COR-L47 (cell line): ENCODE measurements at places on chromosomes 2 and 18.

DNA sequence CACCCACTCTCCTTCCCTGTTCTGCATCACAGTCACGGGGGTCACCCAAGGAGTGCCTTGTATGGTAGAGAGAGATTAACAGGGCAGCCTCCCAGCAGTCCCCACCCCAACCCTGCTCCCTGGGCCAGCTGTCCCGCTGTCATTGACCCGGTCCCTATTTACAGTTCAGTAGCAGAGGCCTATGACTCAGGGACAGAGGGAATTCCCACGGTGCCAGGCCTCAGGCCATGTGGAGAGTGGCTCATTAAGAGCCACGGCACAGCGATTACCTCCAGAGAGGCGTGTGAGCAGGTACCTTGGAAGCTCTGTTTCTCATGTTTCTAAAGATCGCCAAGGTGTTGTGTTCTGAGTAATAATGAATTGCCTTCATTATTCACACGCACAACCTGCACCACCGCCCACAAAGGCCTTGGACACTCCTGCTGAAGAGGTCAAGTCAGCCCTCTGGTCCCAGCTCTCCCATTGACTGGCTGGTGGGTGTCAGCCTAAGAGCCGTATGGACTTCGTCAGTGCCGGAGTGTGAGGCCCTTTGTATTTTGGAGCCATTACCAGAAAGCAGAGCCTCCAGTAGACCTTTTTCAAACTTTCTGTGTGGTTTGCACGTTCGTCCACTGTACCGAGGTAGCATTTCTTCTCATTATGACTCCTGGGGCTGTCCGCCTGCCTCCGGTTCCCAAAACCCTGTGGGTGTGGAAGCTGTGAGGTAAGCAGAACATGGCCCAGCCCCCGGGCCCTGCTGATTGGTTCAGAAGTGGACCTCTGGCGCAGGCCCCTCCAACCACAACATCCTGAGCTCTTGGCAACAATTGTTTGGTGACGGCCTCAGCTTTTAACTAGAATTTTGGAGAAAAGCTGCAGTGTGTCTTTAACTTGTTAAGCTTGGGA is 47.0 kb downstream of the SERTAD2 start:
- DNase-seq: no peak

GRCh38 chr18:50970006-50970405 is 2.2 kb downstream of the ELAC1 start:
- peak; percentile 30 for DNase-seq

- DNase-seq: no peak
These were observed 42.5 kb downstream of the MOB4 start for GRCh38 chr2:197558393-197558792.

GRCh38 chr2:191304939-191305875 is 60.0 kb downstream of the MYO1B start:
- no peak for DNase-seq

DNA sequence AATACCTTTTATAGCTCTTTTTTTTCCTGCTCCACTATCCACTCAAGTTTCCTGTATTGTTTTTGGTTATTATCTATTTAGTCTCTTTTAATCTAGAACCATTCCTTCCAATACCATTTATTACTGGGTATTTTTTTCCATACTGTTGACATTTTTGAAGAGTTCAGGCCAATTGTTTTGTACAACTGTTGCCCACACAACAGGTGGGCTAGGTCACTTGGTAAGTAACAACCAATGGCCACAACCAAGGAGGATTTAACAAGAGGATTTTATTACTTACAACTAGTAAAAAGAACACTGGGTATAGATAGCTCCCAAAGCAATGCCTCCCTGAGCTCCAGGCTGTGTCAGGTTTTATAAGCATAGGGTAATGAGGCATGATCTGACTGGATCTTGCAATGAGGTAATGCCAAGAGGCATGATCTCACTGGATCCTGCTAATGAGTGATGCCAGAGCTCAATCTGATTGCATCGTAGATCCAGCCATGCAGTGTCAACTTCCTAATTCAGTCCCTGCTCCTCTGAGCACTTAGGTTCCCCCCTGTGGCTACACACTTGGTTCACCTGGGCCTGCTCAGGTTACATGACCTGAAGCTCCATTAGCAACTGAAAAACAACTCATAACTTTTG is 7.1 kb upstream of the CEP68 start:
- no peak for DNase-seq

DNA sequence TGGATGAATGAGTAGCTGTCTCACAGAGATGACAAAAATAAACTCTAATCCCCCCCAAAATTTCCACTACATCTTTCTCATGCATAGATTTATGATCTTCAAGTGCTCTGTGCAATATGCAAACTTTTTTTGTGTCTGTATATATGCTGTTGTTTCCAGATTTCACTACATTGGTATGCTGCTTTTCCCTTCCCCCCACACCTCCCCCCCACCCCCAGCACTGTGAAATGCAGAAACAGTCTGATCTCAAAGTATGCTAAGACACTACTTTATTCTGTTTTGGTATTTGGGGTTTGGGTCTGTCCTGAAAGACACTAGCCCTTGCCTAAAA is 524 bp upstream of the KLHL14 start:
- DNase-seq: no peak

GRCh38 chr2:179669196-179669595 is 192.2 kb downstream of the ZNF385B start:
- DNase-seq: no peak

- DNase-seq: no peak
These were observed 25.4 kb downstream of the DYSF start for GRCh38 chr2:71478806-71479205.

DNA sequence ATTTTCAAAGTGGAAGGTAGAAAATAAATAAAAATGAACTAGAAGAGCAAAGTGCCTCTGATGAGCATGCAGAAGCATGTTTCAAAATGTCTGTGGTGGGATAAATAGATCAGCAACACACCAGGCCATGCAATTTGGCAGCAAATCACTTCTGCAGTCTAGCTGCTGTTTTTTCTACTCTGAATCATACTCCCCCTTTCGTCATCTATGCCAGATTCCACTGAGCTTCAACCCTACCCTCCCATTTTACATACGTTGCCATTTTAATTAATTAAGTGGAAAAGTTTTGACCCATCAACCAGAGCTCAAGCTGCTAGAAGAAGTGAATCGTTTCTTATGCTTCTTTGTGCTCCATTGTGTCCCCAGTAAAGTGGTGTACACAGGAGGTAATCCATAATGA is 79.3 kb downstream of the NRXN1 start:
- DNase-seq: no peak

DNA sequence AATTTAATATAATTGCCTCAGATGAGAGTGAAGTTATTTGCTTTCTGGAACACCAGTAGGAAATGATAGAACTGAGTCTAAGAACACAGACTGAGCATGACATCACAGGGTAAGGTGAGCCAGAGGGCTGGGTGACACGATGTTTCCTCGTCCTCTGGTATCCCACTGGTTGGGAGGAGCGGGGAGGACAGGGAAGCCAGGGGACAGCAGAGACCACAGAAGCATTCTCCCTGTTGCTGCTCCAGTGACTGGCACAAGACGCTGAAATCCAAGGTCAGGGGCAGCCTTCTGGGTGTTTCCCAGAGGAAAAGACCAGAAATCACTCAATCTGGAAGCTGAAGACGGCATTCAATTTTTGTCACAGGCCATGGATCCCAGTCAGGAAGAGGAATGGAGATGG is 363.4 kb upstream of the SOX11 start:
- no peak for DNase-seq

GRCh38 chr2:203893401-203893800 is 25.8 kb downstream of the CTLA4 start:
- no peak for DNase-seq

GRCh38 chr18:48922226-48922800 is 28.5 kb downstream of the SMAD7 start:
- DNase-seq: no peak

DNA sequence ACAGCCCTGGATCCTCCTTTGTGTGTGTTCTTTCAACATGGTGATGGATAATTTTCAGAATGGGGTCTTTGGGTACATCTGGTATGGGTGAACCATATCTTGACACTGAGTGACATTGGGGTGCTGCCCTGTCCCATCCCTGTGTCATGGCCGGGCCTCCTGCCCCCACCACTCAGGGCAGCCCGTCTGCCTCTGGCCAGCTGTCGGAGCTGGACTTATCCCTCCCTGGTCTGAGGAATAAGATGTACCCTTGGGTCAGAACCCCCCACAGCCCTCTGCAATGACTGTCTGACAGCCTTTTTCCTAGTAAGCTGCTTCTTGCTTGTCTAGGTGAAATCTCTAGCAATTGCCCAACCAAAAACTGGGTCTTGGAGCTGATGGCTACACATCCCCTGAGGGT is 142.9 kb downstream of the SH3RF3 start:
- DNase-seq: no peak

GRCh38 chr2:129794540-129794939 is 184.9 kb upstream of the RAB6C start:
- DNase-seq: no peak

DNA sequence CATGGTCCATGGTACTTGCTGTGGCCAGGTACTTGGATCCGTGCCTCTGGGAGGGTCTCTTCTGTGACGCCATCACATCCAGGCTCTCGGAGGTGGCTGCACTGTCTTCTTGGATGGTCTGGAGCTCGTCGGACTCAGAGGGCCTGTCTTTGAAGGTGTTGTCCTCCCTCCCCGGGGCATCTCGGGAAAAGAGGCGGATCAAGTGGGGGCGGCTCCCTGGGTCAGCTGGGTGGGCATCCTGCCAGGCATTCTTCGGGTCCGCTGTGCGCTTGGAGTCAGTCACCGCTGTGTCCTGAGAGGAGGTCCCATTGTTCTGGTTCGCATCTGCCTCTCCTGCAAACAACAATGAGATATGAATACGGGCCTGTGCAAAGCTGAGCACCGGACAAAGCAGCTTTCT is 115.6 kb downstream of the MBP start:
- DNase-seq: no peak

DNA sequence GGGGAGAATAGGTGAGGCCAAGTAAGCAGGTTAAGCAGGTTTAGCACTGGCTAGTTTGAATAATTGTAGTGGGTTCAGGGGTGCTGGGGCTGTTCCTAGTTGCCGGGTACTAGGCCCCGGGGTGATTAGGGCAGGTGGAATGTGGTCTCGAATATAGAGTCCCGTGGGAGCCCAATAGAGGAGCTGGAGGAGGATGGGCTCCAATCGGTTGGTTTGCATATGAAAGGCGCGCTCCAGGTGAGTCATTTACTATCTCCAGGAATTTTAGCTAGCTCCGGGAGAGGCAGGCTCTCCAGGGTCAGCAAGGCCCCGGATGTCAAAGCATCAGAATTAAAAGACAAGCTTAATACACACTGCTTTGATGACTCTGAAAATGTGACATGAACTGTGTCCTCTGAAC is 304.0 kb downstream of the ZNF521 start:
- DNase-seq: no peak

- DNase-seq: no peak
These were observed 18.3 kb downstream of the FHL2 start for GRCh38 chr2:105380432-105381100.

DNA sequence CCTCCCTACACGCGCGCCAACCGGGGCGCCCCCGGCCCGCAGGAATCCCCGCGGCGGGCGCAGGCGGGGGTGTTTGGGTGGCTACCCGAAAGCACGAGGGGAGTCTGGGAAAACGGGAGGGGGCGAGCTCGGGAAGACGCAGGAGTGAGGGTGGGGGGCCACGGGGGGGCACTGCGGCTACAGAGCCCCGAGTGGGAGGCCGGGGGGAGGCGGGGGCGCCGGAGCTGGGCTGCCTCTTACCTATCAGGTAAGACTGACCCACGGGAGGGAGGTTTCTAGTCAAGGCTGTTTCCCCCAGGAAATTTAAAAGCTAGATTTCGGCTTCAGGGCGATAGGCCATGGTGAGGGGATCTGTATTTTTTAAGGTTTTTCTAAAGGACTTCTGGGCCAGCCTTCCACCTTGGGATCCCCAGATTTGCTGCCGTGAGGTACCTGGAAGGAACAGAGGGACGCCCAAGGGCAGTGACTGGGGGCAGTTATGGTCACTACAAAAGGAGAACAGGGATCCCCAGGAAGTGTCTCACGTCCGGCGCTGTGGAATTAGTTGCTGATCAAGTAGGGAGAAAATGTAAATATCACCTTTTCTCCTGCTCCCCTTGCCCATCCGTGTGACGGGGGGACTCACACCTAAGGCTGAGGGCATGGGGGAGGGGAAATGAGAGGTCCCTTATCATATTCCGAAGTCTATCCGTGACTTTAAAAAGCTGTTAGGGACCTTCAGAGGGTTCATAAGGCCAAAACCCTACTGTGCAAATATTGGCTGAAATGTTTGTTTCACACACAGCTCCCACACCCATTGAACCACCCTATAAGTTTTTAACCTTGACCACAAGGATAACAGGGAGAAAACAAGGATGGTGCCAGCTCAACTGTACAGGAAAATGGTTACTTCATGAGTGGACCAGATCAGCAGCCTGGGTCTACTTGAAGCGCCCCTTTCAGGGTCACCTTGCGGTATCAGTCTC is 638 bp upstream of the IRS1 start:
- DNase-seq: no peak

GRCh38 chr18:9366126-9366714 is 31.6 kb downstream of the TWSG1 start:
- DNase-seq: no peak

- DNase-seq: peak; percentile 53
These were observed 328 bp upstream of the INHBB start for GRCh38 chr2:120345608-120346007.

- no peak for DNase-seq
These were observed 30.9 kb downstream of the SMCHD1 start for GRCh38 chr18:2686349-2686968.

- DNase-seq: no peak
These were observed 13.9 kb upstream of the ARHGAP25 start for GRCh38 chr2:68720665-68721064.

DNA sequence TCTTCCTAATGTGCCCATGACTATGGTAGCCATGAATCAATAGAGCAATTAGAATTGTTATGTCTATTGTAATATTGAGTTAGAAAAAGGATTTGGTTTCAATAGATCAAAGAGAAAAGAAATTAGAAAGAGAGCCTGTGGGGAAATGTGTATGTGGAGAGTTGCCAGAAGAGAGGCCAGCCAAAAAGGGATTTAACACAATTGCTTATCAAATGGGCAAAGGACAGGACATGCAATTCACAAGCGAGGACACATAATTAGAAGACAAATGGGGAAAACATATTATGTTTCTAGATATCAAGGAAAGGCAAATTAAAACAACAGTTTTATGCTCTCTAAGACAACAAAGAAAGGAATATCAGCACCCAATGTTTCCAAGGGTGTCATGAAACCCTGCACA is 403.2 kb upstream of the KLHL29 start:
- DNase-seq: peak; percentile 62

- DNase-seq: no peak
These were observed 61.8 kb downstream of the RTP5 start for GRCh38 chr2:241931084-241931975.

DNA sequence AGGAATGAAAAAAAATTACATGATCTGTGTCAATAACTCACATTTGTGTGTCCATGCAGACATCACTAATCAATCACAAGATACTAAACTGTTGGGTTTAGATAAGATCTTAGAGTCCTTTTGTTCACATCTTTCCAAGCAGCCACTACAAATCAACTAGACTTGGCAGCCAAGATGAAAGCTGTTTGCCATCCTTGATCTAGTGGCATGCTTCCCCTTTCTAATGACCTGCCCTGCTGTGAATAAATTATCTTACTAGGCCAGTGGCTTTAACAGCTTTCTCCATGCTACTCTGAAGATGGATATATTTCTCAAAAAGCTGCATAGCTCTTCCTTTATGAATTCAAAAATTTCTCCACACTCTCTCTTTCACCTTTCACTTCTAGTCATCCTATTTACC is 1338.0 kb upstream of the ACVR2A start:
- DNase-seq: peak; percentile 30
